ENCODE measurements at places on chromosomes 1 and 21. TPM values are rescaled to one million over a fixed set of nuclear protein-coding genes. Genes with fewer than 3 reads are reported as not detected.

Gene HCRTR1
- not detected for polyA plus RNA-seq

Gene CFAP45
- polyA plus RNA-seq, result 0.36 TPM

Gene GPR37L1
- 0.19 TPM for polyA plus RNA-seq

Gene GCSAML
- polyA plus RNA-seq, result not detected

Gene THEMIS2
- 8.1 TPM for polyA plus RNA-seq

Gene CD1E
- not detected for polyA plus RNA-seq

Gene GFI1
- polyA plus RNA-seq, result 0.12 TPM

Gene CFHR3
- 1.4 TPM for polyA plus RNA-seq

Gene OR6N2
- polyA plus RNA-seq, result not detected

Gene RAB7B
- polyA plus RNA-seq, result not detected

Gene NUF2
- polyA plus RNA-seq, result 51.4 TPM

Gene PEAR1
- 0.47 TPM for polyA plus RNA-seq

DNA sequence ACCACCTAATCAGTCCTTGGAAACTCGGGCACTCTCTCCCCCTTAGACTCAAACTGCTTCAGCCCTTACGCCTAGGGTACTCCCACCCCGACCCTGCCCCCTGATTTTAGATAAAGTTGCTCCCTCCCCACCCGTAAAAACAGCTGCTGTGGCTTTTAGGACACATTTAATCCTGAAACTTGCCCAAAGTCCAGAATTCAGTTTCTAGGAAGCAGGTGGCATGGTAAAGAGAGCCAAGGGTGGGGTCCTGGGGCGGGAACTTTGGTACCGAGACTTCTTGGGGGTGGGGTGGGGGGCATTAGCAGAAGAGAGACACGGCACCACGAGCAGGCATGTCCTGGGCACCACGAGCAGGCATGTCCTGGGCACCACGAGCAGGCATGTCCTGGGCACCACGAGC, 52.4 kb downstream of the CASZ1 start:
- DNase-seq, result no peak

DNA sequence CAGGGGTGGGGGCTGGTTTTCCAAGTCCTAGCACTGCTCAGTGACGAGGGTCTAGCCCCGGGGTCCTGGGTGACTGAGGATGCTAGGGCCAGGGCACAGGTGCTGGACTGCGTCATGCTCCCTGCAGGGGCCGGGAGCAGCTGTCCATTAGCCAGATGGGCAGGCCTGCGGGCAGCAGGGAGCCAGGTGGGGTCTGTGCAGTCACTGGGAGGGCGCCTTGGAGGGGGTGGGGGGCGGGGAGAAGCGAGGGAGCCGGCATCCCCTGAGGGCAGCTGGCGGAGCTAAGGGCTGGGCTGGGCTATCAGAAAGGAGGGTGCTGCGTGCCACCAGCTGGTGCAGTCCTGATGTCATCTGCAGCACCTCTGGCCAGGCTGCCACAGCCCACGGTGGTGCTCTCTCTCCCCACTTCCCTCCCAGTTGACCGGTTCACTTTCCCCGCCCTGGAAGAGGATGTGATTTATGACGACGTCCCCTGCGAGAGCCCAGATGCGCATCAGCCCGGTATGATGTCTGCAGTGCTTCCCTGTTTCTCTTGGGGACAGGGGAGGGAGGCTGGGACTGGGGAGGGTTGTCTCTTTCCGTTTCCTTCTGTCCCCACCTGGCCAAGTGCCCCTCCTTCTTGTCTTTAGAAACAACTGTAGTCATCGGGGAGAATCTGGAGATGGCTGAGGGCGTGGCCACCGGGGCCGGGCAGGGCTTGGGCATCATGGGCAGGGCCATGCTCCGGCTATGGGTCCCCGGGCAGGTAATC, 63.8 kb downstream of the ARHGEF10L start:
- no peak for DNase-seq

DNA sequence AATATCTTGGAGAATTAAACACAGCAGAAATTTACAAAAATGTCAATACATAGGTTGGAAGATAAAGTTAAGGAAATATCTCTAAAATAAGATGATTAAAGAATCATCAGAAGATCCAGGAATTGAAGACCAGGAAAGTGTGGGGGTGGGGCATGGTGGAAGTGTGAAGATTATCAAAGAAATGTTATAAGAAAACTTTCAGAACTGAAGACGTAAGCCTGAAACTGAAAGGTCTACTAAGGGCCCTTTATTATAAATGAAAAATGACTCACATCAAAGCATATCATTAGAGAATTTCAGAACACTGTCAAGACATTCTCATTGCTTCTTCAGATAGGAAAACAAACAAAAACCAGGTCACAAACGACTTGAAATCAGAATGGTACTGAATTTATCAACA, 92.4 kb upstream of the DPT start:
- no peak for DNase-seq

DNA sequence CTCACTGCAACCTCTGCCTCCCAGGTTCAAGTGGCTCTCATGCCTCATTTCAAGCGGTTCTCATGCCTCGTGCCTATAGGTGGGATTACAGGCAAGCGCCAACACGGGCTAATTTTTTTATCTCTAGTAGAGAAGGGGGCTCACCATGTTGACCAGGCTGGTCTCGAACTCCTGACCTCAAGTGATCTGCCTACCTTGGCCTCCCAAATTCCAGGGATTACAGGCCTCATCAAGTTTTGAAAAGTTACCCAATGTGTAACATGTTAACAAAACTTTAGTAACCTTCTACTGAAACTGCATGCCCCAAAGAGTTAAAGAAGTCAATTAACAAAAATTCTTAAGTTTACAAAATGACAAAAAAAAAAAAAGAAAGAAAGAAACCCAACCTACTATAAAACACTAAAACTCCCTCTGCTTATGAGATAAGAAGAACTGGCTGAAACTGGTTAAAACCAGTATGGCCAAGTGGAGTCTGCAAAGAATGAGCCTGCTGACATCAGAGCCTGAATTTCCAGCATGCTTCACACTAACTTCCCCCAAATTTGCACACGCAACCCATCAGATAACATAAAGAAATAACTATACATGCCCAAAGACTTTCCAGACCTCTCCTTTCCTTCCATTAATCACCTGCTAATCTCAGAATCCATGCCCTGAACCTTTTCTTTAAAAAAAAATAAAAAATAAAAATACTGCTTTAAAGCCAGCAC, 25.5 kb upstream of the PSMG1 start:
- peak; percentile 18 for DNase-seq

- no peak for DNase-seq
Observed at GRCh38 chr1:162536511-162536910, 25.0 kb upstream of the UAP1 start.

- no peak for DNase-seq
Observed at GRCh38 chr1:160488347-160489058, 34.6 kb downstream of the SLAMF6 start.

- DNase-seq, result peak; percentile 95
Observed at GRCh38 chr1:44594871-44595735, 79.2 kb downstream of the TMEM53 start.

DNA sequence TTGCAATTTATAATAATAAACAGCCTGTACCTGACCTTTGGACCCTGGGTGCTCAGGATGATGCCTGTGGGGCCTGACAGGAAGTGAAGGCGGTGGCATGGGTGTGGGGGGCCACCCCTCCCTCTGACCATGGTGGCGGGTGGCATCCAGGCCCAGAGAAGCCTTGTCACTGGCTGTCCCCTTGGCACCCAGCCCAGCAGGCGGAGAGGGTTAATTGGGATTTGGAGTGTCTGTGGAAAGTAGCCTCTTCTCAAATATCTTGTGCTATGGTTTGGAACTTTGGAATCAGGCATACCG, 20.5 kb downstream of the SOX13 start:
- no peak for DNase-seq

GRCh38 chr1:210328032-210328745, 513 bp upstream of the HHAT start:
- DNase-seq, result peak; percentile 8

- no peak for DNase-seq
Observed at GRCh38 chr1:225603538-225604354, 49.2 kb downstream of the ENAH start.

- no peak for DNase-seq
Observed at GRCh38 chr21:41054018-41054578, 113.9 kb upstream of the BACE2 start.

DNA sequence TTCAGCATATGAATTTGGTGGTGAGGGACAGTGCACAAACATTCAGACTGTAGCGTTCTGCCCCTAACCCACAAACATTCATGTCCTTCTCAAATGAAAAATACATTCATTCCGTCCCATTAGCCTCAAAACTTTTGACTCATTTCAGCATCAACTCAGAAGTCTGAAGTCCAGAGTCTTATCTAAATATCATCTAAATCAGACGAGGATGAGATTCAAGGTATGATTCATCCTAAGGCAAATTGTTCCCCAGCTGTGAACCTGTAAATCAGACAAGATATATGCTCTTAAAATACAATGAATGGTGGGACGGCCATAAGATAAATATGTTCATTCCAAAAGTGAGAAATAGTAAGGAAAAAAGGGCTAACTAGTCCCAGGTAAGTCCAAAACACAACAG, 1195.6 kb upstream of the ADGRL4 start:
- no peak for DNase-seq

- no peak for DNase-seq
Observed at GRCh38 chr1:20358761-20359263, 68.1 kb downstream of the VWA5B1 start.

DNA sequence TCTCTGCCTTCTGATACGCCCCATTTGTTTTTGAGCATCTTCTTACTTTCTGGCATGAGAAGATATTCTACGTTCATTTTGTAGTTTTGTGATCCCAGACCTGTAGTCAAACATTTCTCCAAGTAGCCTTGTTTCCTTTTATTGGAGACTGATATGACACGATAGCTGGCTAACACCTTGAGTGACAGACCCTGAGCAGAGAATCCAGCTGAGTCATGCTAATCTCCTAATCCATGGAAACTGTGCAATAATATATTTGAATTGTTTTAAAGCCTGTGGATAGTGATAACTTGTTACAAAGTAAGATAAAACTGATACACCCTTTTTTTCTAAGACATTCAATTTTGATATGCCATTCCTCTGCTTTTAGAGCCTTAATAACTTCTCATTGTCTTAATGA, 1.2 kb upstream of the IFI44L start:
- DNase-seq, result no peak

- DNase-seq, result peak; percentile 95
Observed at GRCh38 chr1:37764414-37764825, 500 bp downstream of the EPHA10 start.

GRCh38 chr1:159000625-159001024, 9.1 kb upstream of the IFI16 start:
- DNase-seq, result peak; percentile 54

- no peak for DNase-seq
Observed at GRCh38 chr21:31667639-31668038, 8.1 kb downstream of the SOD1 start.

DNA sequence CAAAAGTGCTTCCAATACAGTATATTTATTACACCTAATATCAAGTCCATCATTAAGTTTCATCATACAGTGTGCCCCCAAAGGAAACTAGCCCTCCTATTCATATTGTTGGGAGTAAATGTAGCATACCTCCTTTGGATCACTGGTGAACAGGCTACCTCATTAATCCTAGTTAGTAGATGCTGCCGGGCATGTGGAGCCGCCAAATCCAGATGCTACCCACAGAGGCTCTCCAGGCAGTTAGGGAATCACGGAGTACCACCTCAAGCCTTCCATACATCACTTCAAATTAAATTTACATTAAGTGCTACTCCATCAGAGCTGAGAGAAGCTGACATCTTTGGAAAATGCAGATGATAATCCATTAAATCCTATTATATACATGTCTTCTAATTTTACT, 121.7 kb upstream of the FOXD3 start:
- no peak for DNase-seq
